Stimulated activated CD8-positive, alpha-beta memory T cell treated with anti-CD3 and anti-CD28 coated beads, Interleukin-15, amount 100 ng/mL, for 48 hours (primary cell): ENCODE measurements at places on chromosomes 1 and 21.
A peak's percentile ranks its signal among the peaks of the same experiment; 100 is the strongest.

DNA sequence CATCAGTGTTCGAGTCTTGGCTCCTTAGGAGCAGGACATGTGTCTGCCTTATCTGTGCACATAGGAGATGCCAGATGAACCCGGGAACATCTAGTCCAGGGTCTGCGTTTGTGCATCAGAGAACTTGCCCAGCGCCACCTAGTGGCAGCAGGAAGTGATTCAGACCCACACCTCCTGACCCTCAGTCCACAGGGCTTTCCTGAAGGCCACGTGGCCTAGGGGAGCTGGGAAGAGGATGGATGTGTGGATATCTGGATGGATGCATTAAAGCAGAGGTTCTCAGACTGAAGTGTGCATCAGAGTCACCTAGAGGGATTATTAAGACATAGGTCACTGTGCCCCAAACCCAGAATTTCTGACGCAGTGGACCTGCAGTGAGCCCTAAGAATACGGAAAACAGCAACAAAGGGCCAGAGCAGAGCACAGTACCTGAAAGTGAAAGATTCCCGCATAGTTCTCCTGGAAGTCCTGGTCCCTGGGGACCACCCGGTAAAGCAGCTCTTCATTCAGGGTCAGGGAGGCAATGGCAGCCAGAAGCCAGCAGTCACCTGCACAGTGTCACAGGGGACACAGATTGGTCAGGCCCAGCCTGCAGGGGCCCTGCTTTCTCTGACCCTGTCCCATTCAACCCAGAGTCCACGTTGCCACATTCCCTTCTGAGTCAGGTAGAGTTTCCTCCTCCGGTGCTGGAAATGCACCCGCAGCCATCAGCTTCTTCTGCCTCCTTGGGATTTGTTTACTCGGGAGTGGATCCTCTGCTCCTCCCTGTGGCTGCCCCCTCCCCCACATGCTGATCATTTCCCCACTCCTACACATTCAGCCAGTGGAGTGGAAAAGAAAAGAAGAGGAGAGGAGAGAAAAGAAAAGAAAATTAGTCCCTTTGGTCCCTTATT is 37.0 kb downstream of the CAPN8 start:
- DNase-seq: no peak

DNA sequence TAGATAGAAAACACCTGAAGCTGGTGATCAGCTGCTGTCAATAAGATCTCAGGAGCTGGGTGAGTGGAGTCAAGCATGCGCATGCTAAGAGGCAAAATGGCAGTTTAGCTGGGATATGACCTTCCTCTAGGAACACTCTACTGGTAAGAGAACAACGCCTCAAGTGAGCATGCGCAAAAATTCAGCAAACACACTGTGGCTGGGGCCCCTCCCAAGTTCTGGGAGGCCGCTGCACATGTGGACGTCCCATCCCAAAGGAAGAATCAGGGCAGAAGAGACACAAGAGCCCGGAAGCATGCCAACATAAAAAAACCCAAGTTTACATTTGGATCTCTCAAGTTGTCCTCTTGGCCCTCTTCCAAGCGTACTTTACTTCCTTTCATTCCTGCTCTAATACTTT is 126.3 kb upstream of the F3 start:
- DNase-seq: no peak

DNA sequence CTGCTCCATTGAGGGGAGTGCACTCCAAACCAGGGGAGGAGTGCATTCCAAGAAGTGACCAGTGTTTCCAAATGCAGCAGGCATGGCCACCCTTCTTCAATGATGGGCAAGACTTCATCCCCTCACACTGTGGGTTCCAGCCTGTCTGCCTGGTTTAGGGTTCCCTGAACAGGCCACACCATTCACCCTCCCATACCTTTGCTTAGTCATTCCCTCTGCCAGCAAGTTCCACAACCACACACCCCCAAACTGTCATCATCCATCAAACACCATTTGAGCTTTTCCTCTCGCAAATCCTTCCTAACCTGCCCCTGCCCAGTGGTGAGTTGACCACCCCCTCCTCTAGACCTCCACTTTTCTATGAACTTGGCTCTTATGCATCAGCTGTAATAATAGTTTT is 116.0 kb downstream of the PLPP3 start:
- no peak for DNase-seq

DNA sequence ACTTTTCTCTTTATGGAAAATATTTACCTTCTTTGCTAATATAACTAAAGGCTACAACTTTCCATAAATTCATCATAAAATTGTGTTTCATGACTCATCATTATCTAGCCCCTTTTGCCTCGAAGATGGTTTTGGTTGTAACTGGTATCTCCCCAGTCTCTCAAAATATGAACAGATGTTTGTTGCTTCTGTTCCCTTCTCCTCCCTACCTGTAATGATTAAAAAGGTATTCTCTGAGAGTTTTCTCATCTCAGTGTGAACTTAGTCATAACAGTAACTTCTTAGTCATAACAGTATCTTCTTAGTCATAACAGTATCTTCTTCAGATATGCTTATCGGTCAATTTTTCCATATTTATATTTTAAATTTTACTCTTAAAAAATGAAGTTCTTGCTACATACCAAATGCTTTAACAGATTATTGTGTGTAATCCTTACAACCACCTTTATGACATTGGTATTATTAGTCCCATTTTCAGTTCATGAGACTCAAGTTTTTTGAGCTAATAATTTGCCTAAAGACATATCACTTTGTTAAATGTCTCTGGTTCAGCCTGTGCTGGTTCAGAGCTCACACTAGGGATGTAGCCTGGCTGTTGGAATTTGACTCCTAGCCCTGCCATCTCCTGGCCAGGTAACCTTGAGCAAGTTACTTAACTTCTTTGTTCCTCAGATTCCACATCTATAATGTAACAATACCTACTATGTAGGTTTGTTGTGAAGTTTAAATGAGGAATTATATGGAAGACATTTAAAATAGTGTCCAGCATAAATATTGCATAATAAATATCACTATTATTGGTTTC is 32.6 kb downstream of the ATP1B1 start:
- DNase-seq: no peak

- no peak for DNase-seq
Measured at GRCh38 chr1:2967329-2967725, 53.9 kb upstream of the ACTRT2 start.

DNA sequence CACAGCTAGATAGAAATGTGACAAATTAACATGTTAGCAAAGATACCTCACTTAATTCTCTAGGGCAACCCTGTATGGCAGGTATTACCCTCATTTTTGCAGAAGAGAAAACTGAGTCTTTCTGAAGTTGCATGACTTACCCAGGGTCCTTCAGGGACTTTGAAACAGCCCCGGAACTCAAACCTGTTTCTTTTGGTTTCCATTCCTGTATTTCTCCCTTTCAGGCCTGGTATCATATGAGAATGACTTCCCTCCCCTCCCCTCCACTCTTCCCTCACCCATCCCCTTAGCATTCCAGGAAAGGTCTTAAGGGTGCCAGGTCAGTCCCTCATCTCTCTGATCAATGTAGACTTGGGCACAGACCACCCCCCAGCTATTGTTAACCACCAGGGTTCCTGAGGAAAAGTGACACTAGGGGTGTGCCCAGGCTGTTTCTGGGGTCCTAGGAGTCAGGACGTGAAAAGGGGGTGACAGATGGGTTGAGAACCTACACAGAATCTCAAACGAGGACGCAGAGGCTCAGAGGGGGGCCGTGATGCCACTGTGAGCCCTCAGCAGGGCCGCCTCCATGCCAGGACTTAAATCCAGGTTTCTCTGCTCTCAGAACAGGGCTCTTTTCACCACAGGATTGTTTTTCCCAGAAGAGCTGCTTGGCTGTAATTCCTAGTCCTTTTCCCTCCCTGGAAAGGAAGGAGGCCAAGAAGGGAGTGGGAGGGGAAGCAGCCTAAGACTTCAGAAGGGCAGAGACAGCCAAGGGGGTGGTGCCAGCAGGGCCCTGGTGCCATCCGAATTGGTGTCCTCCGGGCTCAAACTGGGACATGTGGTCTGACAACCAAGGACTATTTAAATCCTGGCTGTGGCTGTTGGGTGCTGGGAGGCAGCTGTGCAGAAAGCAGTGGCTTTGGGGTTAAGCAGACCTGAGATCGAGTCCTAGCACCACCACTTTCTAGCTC is 2.1 kb upstream of the WASF2 start:
- DNase-seq: no peak

GRCh38 chr1:3821447-3821846 is 25.1 kb upstream of the LRRC47 start:
- no peak for DNase-seq

DNA sequence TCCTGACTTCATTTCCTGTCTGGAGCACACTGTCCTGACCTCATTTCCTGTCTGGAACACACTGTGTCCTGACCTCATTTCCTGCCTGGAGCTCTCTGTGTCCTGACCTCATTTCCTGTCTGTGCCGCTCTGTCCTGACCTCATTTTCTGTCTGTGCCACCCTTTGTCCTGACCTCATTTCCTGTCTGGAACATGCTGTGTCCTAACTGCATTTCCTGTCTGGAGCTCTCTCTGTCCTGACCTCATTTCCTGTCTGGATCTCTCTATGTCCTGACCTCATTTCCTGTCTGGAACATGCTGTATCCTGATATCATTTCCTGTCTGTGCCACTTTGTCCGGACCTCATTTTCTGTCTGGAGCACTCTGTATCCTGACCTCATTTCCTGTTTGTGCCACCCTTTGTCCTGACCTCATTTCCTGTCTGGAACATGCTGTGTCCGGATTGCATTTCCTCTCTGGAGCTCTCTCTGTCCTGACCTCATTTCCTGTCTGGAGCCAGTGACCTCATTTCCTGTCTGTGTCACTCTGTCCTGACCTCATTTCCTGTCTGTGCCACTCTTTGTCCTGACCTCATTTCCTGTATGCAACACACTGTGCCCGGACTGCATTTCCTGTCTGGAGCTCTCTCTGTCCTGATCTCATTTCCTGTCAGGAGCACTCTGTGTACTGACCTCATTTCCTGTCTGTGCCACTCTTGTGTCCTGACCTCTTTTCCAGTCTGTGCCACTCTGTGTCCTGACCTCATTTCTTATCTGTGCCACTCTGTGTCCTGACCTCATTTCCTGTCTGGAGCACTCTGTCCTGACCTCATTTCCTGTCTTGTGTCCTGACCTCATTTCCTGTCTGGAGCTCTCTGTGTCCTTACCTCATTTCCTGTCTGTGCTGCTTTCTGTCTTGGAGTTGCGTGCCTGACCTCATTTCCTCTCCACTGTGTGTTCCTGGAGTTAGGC is 27.6 kb downstream of the SKI start:
- peak; percentile 53 for DNase-seq

DNA sequence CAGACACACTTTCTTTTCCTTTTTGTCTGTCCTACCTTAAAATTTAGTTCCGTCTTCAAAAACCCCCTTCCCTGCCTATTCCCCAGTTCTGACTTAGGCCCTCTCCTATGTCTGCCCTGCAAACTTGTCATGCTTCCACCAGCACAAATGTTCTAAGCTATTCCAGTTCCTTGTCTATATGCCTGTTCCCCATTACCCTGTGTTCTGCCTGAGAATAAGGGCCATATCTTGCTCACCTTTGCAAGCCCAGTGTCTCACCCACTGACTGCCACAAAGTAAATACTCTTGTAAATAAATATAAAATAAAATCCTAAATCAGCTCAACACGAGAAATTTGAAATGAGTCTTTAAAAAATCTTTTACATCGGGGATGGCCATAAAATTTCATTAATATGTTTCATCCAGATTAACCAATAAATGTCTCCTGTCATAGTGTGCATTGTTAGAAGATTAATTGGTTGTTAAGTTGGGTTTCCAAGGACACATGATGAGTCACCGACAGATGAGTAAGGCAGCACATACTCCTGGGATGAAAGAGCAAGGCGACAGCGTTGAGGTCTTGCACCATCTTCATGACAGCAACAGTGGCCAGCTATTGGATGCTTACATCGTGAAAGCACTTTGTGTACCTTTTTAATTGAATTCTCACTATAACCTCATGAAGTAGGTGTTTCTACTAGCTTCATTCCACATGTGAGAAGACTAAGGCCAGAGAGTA is 92.6 kb upstream of the NGF start:
- no peak for DNase-seq

DNA sequence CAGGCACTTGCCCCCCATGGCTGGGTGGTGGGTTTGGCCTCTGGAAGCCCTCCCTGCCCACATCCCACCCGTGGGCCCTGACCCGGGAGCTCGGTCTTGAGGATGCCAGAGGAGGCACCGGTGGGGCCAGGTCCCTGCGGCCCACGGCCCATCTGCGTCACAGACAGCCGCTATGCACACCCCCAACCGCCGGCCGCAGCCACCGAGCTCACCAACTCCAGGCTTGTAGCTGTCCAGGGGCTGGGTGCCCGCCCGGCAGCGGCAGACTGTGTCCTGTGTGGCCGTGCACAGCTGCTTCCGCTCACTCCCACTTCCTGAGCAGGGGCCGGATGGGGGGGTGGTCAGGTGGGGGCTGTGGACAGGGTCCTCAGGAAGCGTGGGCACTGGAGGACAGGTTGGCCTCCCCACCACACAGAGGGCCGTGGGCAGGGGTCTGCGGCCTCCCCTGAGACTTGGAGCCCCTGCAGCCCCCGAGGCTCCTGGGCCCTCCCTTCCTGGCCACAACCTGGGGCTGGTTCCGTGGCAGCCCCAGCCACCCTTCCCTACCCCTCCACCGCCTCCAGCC is 1.1 kb downstream of the TNFRSF4 start:
- DNase-seq: peak; percentile 34

- DNase-seq: peak; percentile 85
Measured at GRCh38 chr1:40450495-40451237, 390 bp downstream of the ZFP69B start.

GRCh38 chr1:33131191-33131590 is 50.2 kb downstream of the AZIN2 start:
- DNase-seq: no peak

- DNase-seq: no peak
Measured at GRCh38 chr1:234302354-234302962, 70.8 kb upstream of the COA6 start.

DNA sequence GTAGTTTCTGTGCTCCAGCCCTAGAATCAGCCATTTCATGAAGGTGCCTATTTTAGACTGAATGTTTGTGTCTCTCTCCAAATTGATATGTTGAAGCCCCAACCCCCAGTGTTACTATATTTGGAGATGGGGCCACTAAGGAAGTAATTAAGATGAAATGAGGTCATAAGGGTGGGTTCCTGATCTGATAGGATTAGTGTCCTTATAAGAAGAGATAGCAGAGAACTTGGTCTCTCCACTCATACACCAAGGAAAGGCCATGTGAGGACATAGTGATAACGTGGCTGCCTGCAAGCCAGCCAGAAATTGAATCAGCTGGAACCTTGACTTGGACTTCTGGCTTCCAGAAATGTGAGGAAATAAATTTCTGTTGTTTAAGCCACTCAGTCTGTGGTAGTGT is 12.3 kb downstream of the RAVER2 start:
- no peak for DNase-seq

DNA sequence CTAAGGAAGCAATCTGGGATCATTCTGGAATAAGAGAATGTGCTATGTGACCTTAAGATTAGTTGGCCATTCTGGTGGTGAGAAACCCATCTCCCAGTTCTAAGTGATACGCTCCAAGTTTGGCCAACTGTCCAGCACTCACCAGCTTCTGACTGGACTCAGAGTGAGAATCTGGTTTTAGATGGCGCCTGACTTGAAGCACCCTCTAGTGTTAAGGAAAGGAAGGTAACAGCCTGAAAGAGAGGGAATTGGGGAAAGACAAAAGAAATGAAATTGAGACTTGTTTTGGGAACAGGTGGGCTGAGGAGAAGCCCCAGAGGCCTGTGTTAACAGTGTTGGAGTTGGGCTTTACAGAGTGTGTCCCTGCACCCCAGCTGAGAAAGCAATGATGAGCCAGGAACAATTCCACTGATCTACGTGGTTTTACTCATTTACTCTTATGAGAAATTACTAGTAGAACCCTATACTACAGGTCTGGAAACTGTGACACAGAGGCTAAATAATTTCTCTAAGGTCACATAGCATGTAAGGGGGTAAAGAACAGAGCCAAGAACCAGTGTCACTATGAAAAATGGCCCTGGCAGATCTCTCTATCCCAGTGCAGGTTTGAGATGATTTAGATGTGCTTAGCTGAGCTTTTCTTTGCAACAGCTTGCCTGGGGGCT is 9.3 kb upstream of the FCAMR start:
- no peak for DNase-seq
